ENCODE measurements at places on chromosomes 2 and 18.

- DNase-seq, result no peak
These were observed 44.3 kb upstream of the FBXO11 start for GRCh38 chr2:47950340-47951301.

DNA sequence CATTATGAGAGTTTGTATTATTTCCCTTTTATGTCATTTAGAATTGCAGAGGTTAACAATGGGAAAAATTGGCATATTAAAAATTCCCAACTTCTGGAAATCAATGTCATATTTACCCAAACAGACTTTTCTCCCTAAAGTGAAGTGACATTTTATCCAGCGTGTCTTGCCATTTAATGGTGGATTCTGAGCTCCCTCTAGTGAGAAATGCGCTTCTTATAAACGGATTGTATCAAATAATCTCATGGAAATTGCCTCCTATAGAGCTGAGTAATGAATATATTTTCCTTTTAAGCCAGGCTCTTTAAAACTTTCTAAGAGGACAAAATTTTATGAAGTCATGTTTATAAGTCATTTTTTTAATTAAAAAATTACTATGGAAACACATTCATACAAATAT lies 5.7 kb upstream of the GCFC2 start:
- DNase-seq, result no peak

DNA sequence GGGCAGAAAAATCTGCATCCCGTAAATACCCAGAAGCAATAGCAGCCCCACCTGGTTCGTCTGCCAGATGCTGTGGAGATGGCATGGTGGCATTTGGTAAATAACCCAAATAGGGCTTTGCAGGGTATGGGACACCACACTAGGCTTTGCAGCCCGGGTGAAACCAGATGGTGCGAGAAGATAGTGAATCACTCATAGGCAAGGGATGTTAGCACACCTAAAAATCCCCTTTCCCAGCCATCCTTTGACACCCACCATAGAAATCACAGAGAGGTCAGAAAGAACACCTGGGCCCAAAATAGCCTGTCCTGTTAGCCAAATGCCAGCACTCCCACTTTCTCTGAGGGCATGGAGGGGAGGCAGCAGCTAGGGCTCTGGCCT lies 47.6 kb downstream of the BCL11A start:
- DNase-seq, result no peak

DNA sequence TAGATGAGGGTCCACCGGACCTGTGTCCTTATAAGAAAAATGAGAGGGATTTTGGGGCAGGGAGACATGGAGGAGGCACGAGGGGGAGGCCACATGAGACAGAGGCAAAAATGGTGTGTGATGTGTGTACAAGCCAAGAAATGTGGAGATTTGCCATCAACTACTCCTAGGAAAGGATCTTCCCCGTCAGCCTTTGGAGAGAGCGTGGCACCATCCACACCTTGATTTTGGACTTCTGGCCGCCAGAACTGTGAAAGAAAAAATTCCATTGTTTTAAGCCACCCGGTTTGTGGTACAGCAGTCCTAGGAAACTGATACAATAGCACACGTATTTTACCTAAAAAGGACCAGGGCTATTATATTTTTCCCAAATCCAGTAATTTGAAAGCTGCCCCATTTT lies 829.0 kb upstream of the SALL3 start:
- DNase-seq, result no peak

DNA sequence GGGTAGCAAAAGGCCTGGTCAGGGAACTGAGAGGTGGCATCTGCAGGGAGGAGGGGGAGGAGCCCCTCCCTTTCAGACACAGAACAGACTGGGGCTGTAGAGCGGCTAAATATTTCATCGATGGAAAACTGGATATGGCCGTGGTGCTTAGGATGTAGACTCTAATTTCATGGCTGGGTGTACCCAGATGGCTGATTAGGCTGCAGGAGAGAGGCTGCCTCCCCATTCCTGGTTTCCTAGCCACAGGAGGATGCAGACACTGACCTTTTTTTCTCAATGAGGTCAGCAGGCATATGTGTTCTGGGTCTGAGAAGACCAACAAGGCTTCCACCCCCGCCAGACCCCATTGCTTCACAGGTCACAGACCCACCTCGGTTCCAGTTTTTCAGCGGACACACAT lies 79.3 kb upstream of the STPG4 start:
- DNase-seq, result no peak

- DNase-seq, result no peak
These were observed 66.2 kb upstream of the KLF7 start for GRCh38 chr2:207231967-207232366.

- DNase-seq, result no peak
These were observed 370.7 kb upstream of the RAB12 start for GRCh38 chr18:8238507-8238906.

DNA sequence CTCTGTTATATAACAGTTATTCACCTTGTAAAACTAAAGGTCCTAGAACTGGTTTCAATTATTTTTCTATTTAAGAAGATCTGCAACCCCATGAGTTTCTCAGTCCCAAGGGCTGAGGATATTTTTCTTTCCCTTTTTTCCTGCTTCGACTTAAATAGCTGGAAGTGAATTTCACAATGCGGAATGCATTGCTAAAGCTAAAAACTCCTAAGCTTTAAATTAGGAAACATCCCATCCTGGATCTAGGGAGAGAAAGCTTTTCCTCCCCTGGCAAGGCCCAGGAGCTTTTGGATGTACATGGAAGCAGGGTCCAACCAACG lies 1.4 kb downstream of the RFX8 start:
- no peak for DNase-seq

DNA sequence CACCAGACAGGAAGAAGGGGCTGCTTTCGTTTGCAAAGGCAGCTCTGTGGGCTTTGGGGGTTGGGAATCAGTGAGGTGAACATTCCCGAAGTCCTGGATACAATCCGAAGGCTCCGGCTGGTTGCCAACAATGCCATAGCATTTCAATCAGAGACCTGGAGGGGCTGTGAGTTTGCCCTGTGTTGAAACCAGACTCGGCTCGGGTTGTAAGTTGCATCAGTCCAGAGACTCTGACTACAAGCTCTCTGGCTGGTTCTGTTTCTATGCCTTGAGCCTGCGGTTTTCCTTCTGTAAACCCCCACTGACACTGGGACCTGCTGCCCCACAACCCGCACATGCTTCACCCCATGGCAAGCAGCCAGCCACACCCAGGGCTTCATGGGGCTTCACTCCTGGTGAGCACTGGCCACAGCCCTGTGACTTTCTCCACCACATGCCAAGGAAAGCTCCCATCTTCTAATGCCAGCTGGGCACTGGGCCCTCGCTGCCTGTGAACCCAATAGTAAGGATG lies 85.7 kb upstream of the ODC1 start:
- DNase-seq, result peak; percentile 85

GRCh38 chr2:45072862-45073237 lies 63.6 kb upstream of the SIX2 start:
- no peak for DNase-seq

DNA sequence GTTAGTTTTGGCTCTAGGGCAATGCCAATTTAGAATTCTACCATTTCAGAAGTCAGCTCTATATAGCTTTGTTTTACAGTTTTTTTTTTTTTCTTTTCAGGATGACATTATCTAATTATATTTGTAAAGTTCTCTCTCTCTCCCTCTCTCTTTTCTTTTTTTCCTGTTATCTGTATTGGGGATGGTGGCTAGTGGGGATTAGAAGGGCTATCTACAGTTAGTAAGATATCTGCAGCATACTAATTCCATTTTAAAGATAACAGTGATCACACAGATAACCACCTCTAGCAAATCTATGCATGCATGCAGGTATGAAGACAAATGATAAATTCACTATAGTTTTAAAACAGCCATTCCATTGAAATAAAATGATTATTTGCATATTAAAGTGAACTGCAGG lies 438.9 kb downstream of the ERBB4 start:
- no peak for DNase-seq

- DNase-seq, result no peak
These were observed 27.5 kb downstream of the CDH20 start for GRCh38 chr18:61360404-61361383.

DNA sequence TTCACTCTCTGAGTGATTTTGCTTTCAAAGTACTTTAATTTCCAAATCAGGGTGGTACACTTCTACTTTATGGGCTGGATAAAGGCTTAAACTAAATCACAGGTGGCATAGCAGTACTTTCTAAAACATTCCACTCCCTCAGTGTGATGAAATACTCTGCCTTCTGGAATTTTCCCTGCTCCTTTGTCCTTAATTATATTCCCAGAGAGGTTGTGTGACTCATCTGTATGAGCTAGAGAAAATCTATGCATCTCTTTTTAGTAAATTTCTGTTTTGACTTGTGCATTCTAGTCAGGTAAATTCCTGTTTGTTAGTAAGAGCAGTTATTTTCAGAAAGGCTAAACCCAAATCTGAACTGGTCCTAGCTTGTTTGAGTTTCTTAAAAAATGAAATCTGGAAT lies 29.0 kb upstream of the PLA2R1 start:
- no peak for DNase-seq

- DNase-seq, result no peak
These were observed 311.6 kb downstream of the IRS1 start for GRCh38 chr2:226488034-226488433.

DNA sequence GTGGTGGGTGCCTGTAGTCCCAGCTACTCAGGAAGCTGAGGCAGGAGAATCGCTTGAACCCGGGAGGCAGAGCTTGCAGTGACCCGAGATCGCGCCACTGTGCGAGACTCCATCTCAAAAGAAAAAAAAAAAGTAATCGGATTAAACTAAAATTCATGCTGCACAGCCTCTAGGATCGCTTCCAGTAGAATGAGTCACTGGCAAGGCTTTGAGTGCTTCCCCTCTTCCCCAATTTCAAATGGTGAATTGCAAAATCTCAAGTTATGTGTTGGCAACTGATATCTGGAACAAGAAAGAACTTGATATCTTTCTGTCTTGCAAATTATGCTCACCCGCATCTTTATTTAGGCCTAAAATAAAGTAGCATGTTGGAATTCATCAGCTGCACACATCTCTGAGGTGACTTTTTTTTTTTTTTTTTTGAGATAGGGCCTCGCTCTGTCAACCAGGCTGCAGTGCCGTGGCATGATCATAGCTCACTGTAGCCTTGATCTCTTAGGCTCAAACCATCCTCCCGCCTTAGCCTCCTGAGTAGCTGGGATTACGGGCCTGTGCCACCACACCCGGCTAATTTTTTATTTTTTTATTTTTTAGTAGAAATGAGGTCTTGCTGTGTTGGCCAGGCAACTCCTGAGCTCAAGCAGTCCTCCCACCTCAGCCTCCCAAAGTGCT lies 12.7 kb downstream of the TTC39C start:
- DNase-seq, result peak; percentile 53

DNA sequence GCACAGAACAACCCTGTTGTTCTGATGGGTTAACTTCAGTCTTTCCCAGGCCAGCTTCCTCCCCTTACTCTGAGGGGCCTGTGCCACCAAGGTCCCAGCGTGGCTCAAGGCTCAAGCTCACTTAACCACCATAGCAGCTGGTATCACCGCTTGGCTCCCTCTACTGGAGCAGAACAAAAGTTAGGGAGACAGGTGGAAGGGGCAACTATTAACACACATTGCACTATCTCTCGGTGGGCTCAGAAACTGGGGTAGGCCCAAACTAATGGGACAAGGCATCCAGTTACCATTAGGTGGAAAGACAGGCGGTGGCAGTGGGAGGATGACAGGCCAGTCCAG lies 88.7 kb upstream of the ATL2 start:
- no peak for DNase-seq

DNA sequence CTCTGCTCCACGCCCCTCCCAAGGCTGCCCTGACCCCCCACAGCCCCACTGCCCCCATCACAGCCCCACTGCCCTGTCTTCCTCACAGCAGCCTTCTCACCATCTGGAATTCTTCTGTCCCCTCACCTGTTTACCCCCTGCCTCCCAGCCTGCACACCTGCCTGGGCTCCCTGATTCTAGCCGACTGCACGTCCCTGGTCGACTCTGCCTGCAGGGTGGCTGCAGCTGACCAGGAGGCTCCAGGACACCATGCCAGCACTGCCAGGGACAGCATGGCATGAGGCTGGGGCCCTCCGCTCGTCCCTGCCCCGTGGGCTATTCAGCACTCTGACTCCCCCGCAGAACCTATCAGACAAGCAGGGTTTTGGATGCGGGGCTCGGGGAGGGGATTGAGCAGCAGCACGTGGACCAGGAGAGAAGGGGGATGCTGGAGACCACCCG lies 254.1 kb downstream of the HDAC4 start:
- DNase-seq, result no peak

- no peak for DNase-seq
These were observed 38.7 kb downstream of the PDIA6 start for GRCh38 chr2:10773821-10774341.

- no peak for DNase-seq
These were observed 11.3 kb downstream of the NCL start for GRCh38 chr2:231452799-231453508.

DNA sequence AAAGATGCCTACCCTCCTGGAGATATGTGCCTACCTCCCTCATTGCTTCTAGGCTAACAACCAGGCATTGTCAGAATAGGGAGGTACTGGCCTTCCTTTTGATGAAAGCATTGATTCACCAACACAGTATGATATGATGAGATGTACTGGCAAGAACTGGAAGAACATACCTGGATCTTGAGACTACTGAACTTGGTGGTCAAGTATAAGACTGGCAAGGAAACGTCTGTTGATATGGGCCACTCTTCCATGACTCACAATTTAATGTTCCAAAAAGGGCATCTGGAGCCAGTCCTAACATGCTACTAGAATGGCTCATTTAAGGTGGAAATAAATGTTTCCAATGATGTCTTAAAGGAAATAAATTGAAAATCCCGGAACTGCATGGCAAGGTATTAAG lies 18.1 kb downstream of the DTNB start:
- no peak for DNase-seq

DNA sequence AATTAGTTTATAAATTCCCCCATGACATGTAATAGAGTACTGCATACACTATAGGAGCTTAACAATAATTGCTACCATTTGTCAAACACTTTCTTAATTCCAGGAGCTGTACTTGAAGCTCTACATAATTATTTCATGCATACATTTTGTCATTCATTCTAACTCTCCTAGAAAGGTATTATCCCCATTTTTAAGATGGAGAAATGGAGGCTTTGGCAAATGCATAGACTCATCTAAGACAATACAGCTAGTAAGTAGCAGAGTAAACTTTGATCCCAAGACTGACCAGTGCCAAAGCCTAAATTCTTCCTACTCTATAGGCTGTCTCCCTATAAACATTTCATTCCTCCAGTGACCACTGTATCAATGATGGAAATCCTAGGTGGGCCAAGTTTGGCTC lies 42.6 kb upstream of the TMEM247 start:
- no peak for DNase-seq

GRCh38 chr18:49345931-49346696 lies 114.3 kb downstream of the DYM start:
- no peak for DNase-seq

GRCh38 chr2:213015387-213016165 lies 135.8 kb downstream of the IKZF2 start:
- DNase-seq, result no peak

Measured in HS-27A (cell line).